Heart right ventricle (tissue), 16 donors: ENCODE measurements at places on chromosomes 5 and 9.

- DNase-seq, result no peak
These were observed 116.5 kb downstream of the GDNF start for GRCh38 chr5:37723162-37723961.

DNA sequence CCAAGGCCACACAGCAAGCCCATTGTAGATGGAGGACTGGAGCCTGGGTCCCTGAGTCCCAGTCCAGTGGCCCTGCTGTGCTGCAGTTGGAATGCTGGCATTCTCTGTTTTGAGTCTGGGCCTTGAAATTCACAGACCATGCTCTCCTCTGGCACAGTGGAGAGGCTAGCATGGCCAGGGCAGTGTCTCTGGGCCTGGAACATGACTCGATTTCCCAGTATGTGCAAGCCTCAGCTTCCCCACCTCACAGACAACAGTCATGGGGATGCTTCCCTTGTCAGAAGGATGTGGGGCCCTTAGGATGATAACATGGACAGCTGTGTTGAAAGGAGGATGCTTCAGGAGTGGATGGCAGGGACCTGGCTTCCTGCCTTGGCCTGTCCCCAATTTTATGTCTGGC lies 91.2 kb downstream of the AMBP start:
- no peak for DNase-seq

GRCh38 chr5:133751846-133752245 lies 139.5 kb upstream of the FSTL4 start:
- DNase-seq, result no peak

GRCh38 chr5:2093859-2094615 lies 211.3 kb upstream of the IRX4 start:
- DNase-seq, result peak; percentile 13

- DNase-seq, result peak; percentile 32
These were observed 39.8 kb upstream of the RANBP6 start for GRCh38 chr9:6055216-6055615.

- DNase-seq, result no peak
These were observed 21.5 kb upstream of the RFK start for GRCh38 chr9:76415731-76416130.

- DNase-seq, result peak; percentile 28
These were observed 197.1 kb downstream of the TTLL11 start for GRCh38 chr9:121895818-121896544.

GRCh38 chr9:116549061-116549664 lies 137.9 kb upstream of the TRIM32 start:
- peak; percentile 49 for DNase-seq

DNA sequence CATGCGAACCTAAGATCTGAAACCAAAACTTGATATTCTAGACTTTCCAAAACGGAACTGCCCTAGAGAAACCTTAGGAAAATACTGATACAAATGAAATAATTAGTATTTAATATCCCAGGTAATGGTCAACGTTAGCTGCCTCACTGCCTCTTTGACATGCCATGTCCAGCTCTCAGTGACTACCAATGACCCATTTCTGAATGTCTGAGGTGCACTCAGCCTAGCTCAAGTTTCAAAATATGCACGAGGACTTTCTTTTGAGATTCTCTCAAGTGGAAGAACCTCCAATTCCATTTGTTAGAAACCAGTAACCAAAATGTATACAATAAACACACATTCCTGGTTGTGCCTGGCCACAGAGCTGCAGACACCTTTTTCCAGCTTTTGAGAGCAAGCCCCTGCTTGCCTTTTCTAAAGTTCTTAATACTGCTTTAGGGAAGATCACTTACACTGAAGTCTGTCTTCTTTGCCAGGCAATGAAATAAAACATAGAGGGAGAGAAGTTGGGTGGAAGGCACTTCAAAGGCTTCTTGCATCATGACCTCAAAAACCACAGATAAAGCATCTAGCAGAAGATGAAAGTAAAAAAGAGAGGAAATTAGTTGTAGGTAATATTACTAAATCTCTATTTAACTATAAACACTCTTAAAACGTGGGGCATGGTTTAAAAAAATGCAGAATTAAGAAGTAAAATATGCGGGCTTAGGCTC lies 87.9 kb downstream of the MRPS27 start:
- no peak for DNase-seq

DNA sequence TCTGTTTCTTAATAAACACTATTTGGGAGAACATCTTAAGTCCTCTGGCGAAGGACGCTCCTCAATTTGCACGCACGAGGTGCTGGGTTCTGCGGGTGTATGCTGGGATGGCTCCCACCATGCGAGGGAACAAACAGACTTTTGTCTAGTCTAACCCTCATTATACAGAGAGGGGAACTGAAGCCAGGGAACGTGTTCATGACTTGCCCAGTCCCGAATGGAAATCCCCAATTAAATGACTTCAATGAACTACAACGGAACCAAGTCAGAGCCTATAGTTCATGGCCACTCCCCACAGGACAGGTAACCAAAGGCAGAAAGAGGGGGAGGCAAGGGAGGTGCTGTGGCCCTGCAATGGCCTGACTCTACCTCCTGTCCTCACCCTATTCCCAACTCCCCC lies 9.3 kb downstream of the TLE1 start:
- DNase-seq, result no peak

DNA sequence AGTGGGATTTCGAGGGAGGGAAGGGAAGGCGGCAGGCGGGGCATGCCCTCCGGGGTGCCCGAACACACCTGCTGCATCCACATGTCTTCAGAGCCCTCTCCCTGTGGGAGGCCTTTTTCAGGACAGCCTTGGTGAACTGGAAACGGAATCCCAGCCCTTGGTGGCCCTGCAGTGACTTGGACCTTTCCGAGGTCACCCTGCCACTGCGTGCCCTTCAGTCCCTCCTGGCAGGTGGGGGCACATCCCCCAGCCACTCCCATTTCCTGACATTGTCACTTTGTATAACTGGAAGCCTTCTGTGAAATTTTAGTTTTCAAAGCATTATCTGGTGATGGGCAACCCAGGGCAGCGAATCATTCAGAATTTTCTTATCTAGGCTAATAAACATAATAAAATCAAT lies 11.0 kb upstream of the AHRR start:
- DNase-seq, result no peak

GRCh38 chr9:136762915-136763648 lies 1.2 kb downstream of the LCN15 start:
- DNase-seq, result peak; percentile 69
